ENCODE measurements at places on chromosomes 3 and 15.

GRCh38 chr15:36329592-36329991, 249.8 kb upstream of the CDIN1 start:
- DNase-seq, result no peak

- peak; percentile 41 for DNase-seq
These were observed 9.4 kb upstream of the MESP1 start for GRCh38 chr15:89760303-89761008.

GRCh38 chr15:73326157-73326556, 42.6 kb downstream of the HCN4 start:
- no peak for DNase-seq

DNA sequence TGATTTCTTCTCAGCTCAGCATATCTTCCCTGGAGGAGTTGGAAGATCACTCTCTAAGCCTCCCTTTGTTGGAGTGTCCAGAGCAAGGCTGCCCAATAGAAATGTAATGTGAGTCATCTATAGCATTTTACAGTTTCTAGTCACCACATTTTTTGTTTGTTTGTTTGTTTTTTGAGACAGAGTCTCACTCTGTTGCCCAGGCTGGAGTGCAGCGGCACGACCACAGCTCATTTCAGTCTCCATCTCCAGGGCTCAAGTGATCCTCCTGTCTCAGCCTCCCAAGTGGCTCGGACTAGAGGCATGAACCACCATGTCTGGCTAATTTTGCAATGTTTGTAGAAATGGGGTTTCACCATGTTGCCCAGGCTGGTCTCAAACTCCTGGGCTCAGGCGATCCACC, 21.3 kb downstream of the KLHL6 start:
- no peak for DNase-seq

- DNase-seq, result no peak
These were observed 171.7 kb downstream of the TLE3 start for GRCh38 chr15:69926006-69926405.

Data from activated naive CD4-positive, alpha-beta T cell (primary cell).